ENCODE measurements at places on chromosomes 13 and 19.

GRCh38 chr19:41265395-41266153 is 1.4 kb downstream of the HNRNPUL1 start:
- DNase-seq, result no peak

- DNase-seq, result no peak
These were observed 81.3 kb upstream of the UBL3 start for GRCh38 chr13:29931696-29932095.

DNA sequence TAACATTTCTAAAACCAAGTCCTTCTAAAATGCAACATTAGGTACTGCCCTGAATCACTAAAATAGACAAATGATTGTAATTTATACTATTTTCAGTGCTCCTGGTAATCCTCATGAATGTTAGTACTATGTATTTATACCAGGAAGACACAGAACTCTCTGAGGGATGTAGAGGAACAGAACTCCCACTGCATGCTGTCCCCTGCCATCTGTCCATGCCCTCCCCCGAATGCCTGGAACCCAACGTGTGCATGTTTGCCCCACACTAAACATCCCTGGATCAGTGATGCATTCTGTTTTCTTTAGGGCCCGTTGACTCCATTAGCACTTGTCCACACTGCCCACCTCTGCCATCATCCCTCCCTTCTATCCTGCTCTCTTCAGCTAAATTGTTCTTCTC is 26.5 kb downstream of the ENOX1 start:
- DNase-seq, result no peak

- DNase-seq, result no peak
These were observed 23.2 kb upstream of the EEF1AKMT1 start for GRCh38 chr13:20796791-20797508.

DNA sequence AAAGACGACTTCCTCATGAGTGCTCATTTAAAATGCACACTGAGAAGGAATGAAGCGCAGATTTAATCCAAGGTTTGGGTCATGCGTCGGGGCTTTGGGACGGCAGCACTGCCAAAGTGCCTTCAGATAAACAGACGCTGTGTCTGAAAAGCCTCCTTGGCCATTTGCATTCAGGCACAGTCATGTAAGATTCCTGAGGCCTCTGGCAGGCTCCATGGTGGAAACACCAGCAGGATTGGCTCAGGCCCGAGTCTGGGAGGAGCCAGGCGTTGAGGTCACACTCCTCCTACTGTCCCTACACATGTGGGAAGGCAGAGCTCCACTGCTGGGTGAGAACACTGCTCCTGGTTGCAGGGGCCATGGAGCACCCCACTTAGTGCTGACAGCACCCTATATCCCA is 113.3 kb upstream of the KL start:
- DNase-seq, result no peak

DNA sequence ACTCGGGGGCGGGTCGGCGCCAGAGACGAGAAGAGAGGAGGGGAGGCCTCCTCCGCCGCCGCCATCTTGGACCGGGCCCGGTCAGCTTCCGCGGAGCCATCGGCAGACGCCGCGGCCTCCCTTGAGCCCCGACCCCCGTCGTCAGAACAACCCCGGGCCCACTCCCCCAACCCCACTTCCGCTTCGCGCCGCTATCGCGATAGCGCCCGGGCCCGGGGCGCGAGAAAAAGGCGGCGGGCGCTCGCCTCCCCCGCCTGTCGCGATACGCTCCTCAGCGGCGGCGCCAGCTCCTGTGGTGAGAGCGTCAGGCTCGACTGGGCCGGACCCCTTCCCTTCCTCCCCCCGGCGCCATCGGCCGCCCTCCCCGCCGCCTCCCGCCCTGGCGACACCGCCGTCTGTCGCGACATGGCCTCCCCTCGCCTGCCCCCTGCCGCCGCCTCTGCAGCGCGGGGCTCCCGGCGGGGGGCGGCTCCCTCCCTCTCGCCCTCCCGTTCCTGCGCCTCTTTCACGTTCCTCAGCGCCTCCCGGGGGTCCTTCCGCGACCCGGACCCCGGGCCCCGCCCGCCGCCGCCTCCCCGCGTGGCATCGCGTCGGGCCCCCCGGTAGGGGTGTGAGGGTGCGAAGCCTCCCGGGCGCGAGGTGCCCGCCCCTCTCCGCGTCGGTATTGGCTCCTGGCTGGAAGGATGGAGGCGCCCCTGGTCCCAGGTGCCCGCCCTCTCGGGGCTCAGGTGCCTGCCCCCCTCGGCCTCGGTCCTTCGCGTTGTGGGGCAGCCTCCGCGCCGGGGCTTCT is at the start of gene CNOT3:
CNOT3 (plus strand) TSS at position 64 of the 790 bp plus-strand sequence. CDS start 5,217 bp downstream, outside the sequence.
- DNase-seq, result no peak

- DNase-seq, result no peak
These were observed 1060.4 kb downstream of the EFNB2 start for GRCh38 chr13:105474983-105475610.

GRCh38 chr13:25489238-25489637 is 117.5 kb downstream of the ATP8A2 start:
- DNase-seq, result no peak

GRCh38 chr13:62482351-62482750 is 1066.7 kb upstream of the PCDH20 start:
- no peak for DNase-seq

GRCh38 chr13:52353193-52353592 is 52.8 kb downstream of the THSD1 start:
- no peak for DNase-seq

DNA sequence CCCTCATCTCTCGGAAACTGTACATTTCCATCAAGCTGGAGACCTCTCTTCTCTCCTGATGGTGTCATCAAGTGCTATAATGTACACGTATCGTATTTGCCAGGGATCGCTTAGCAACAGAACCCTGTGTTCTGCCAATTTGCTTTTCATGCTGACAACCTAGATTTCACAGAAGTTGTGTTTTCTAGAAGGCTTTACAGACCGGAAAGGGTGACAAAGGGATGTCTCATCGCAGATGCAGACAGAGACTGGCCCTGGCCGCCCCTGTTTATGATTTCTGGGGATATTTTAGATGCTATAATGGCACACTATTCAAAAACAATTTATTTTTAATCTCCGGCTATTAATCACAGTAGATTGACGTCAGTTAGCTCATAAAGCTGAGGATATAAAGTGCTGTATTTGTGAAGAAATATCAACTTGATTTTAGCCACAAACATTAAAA is 291.4 kb downstream of the IRS2 start:
- no peak for DNase-seq

DNA sequence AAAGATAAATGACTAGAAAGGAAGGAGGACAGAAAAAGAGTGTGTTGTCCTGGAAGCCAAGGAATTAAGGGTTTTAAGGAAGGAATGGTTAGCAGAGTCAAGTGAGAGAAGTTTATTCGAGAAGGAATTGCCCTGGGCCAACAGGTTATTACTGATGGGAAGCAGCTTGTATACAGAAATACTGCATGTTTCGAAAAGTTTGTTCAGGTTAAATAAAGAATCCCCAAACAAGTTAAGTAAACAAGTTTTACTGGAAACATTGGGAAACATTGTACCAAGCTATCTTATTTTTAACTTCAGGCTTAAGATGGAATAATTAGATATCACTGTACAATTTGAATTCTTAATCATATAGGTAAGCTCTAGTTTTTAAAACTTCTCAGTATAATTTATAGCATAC is 28.2 kb upstream of the FBXL3 start:
- DNase-seq, result no peak

GRCh38 chr19:17969096-17969792 is 2.3 kb downstream of the KCNN1 start:
- DNase-seq, result no peak

DNA sequence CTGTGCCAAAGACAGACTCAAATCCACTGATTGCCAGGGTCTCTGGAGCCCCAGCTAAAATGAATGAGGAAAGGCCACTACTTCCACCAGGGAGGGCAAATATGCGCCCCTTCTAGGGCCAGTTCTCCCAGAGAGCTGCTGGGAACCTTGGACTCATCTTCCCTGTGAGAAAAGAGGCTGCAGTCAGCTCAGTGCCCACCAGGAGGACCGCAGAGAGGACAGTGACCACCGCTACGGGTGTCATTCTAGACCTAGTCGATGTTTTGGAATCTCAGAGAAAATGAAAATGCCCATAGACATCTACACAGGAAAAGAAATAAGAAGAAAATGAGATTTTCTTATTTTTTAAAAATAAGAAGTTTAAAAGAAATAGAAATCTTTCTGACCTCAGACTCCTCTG is 235.1 kb downstream of the UQCRFS1 start:
- no peak for DNase-seq

DNA sequence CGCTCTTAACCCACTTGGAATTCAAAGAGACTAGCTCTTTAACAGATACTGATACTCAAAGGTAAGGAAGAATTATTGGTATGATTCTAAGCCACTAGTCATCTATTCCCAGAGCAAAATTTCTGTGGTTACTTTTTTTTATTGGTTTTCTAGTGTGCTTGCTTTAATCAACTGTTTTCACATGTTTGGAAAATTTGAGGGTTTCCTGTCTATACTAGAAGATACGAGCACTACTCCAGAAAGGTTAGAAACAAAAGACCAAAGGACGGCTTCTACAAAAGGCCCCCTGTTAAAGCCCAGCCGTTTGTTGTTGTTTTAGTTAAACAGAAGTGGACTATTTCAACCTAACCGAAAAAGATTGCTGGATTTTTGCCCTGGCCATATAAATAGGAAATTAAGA is 18.5 kb upstream of the LPAR6 start:
- DNase-seq, result no peak

DNA sequence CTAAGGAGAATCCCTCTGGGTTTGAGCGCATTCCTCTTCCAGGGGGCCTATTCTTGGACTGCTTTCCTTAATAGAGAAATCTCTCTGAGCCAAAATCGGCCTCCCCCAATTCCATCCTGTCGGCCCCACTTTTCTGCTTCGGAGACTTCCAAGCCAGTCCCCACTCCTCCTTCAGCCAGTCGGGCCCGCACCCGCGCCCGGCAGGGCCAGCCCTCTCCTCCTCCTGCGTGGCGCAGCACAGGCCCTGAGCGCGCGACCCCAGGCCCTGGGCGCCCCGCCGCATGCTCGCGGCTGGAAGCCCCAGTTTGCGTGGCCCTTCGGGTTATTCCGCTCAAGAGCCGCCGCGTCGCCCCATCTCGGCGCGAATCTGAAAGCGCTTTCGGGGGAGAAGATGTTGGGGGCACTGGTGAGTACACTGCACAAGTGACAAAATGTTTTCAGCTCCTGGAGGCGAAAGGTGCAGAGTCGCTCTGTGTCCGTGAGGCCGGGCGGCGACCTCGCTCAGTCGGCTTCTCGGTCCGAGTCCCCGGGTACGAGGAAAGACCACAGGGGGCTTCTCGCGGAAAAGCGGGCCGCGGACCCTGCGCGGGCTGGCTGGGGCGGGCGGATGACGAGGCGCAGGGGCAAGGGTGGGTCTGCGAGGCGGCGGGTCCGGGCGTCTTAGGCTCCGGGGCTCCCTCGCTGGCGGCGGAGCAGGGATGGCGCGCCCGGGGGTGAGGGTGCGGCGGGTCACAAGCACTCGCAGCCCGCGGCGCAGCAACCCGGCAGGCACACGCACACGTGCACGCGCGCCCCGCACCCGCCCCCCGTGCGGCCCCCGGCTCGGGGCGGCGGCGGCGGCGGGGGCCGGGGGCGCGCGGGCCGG is at the start of gene IL17D:
IL17D (plus strand) TSS at position 785 of the 865 bp plus-strand sequence. CDS start 303 bp downstream, outside the sequence.
- peak; percentile 63 for DNase-seq

DNA sequence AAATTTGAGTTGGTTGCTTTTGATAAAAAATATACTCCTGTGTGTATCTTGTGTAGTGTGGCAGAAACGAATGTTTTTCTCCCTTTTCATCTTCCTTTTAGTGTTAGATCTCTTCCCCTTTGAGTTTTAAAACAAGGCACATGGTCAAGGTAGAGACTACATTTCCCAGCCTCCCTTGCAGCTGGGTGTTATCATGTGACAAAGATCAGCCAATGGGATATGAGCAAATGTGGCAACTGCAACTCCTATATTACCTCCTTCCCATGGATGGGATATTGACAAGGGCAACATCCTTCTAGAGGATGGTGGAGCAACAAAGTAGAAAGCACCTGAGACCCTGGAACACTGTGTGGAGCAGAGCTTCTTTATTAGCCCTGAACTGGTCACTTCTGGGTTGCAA is 42.4 kb downstream of the ADGRE3 start:
- peak; percentile 24 for DNase-seq

GRCh38 chr13:70784207-70784989 is 676.1 kb upstream of the KLHL1 start:
- DNase-seq, result no peak

GRCh38 chr19:34497112-34497805 is 15.7 kb downstream of the WTIP start:
- DNase-seq, result no peak

DNA sequence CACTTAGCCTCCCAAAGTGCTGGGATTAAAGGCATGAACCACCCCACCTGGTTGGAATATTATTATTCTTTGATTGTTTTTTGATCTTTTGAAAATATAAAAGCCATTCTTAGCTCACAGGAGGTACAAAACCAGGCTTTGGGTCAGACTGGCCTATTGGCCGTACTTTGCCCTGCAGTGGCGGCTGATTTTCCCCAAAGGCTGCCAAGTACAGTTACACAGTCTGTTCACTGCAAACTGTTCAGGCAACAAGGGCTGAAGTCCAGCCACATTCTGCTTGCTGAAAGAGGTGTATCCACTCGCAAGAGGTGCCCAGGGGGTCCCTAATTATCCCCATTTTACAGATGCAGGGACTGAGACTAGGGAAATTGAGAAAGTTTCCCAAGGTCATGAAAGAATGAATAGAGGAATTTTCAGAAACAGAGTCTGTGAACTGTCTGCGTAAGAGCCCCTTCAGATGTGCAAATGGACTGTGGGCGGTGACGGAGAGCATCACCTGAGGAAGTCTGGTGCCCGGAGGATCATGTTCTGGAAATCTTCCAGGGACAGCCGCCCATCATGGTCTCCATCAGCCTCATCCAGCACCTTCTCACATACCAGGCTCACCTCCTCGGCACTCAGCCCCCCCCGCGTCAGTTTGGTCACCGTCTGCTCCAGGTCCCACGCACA is 9.0 kb downstream of the CIB3 start:
- no peak for DNase-seq

DNA sequence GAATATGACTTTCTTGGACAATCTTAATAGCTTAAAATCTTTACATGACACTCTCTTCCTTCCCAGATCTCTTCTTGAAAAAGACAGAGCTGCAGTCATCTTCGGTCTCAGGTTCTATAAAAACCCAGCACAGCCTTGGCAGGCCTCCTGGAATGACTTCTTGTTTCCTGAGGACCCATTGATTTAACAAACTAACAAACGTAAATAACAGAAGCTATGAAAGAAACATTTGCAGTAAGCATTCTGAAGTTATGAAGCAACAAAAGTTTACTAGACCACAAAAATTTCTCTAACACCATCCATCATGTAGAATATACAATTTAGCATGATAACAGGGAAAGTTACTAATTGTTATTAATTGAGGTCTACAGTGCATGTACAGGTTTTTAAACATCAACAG is 62.8 kb upstream of the STARD13 start:
- no peak for DNase-seq

- DNase-seq, result no peak
These were observed 33.1 kb upstream of the CYP2S1 start for GRCh38 chr19:41159881-41160280.

DNA sequence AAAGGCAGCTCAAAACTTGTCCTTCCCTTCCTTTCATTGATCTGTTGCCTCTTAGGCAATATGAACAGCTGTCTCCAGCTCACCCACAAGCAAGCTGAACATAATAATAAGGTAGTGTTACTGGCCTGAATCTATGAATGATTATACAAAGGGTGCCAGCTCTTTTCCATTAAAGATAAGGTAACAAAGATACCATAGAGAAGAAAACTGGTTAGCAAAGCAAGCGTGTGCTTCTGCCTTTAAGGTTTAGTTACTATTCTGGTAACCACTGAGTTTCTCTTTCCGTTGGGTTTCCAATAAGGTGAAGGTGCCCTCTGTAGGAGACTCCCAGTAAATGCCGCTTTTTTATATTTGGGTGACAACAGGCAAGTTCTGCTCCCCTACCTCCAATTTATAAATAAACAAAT is 12.1 kb upstream of the DACH1 start:
- DNase-seq, result peak; percentile 12
